Calu3 (cell line): ENCODE measurements at places on chromosomes 12 and 14.

DNA sequence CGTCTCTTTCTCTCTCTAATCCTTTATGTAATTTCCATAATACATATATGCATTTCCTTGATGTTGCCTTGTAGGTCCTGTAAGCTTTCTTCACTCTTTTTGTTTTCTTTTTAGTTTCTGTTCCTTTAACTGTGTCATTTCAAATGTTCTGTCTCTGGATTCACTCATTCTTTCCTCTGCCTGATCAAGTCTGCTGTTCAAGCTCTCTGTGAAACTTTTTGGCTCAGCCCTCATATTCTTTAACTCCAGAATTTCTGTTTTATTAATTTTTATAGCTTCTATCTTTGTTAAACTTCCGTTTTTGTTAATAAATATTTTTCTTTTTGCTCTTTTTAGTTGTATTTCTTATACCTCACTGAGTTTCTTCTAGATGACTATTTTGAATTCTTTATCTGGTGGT lies 321.3 kb upstream of the LMO3 start:
- no peak for DNase-seq

DNA sequence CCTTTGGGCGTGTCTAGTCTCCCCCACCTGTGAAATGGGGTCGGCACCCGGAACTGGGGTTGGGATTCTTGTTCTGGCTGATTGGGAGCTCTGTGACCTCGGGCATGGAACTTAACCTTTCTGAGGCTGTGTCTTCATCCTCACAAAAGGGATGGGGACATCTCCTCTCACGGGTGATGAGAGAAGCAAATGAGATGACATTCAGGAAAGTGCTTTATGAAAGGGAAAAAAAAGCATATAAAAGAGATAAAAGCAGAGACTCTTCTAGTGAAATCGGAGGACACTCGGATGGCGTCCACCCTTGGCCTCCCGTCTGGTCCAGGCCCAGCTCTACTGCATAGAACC lies 98.9 kb downstream of the LRRC74A start:
- DNase-seq: no peak

DNA sequence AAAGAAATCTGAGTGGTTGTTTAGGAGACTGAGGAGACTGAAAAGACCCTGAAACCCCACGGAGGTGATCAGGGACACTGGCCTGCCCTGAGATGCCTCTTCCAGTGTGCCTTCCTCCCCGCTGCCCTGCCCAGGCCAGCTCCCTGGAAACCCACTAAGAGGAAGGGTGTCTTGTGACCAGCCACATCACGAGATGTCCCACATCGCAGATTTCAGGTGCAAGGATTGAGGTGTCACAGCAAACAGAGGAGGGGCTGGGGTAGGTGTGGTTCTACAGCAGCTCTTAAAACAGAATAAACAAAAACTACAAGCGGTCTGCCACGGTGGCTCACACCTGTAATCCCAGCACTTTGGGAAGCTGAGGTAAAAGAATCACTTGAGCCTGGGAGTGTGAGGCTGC lies 184.3 kb upstream of the C14orf180 start:
- DNase-seq: no peak

DNA sequence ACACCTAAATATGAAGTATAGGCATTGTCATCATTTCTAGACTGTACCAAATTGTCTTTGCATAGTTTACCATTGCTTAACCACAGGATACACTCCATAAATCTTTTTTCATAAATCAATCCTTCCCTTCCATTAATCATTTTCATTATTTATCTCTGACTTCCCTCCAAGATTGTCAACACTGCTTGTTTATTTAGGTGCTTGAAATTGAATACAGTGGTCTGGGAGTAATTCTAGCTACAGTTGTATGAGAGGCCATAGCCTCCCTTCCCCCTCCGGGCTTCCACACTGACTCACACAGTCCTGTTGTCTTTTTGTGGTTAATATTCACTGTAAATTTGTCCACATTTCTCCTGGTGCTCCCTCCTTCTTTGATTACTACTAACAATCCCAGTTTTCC lies 114.2 kb upstream of the ARID2 start:
- no peak for DNase-seq

- no peak for DNase-seq
Measured at GRCh38 chr14:75294649-75295033, 16.0 kb downstream of the FOS start.

- peak; percentile 46 for DNase-seq
Measured at GRCh38 chr12:32455607-32456071, 56.3 kb downstream of the FGD4 start.

DNA sequence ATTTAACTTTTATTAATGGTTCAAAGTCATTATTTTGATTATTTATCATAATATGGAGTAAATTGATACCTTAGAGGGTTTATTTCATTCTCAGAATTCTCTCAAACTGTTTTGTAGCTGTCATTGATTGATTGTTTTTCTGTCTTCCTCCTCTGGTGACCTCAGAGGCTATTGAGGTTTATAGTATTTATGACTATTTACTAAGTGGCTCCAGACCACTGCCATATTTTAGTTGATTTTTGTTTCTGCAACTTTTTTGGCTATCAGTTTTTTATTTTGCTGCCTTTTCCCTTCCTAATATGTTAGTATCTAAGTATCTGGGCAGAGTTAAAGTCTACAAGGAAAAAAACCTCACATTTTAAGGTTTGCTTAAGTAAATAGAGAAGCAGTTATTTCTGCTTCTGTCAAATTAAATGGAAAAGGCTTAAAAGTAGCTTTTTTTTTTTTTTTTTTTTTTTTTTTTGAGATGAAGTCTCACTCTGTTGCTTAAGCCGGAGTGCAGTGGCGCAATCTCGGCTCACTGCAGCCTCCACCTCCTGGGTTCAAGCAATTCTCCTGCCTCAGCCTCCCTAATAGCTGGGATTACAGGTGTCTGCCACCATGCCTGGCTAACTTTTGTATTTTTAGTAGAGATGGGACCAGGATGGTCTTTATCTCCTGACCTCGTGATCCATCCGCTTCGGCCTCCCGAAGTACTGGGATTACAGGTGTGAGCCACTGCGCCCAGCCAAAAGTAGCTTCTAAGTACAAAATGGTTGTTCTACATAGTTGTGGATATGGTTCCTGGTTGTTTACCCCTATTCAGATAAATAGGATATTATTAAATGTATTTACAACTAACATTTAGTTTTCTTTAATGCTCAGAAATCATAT lies 8.2 kb downstream of the MDM2 start:
- no peak for DNase-seq

- DNase-seq: no peak
Measured at GRCh38 chr12:1351926-1352325, 242.5 kb downstream of the FBXL14 start.
